ENCODE measurements at places on chromosomes 5 and 9.

DNA sequence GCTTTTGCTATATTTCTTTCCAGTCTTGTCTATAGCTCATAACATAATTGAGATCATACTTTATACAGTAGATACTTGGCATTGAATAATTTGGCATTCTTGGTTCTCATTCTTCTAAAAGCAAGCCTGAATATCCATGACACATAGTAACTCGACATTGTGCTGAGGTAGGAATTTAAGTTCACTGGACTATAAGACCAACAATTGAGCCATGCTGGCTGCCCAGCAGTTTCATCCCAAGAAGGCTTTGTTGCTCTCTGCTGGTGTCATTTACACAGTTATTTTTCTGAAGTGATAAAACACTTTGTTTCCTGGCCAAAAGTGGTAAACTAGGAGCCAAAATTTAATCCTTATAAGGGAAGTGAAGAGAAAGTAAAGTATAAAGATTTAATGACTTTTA, 192.0 kb downstream of the ADAMTSL1 start:
- DNase-seq: no peak

- no peak for DNase-seq
These were observed 1.6 kb downstream of the PLCXD3 start for GRCh38 chr5:41508696-41509398.

- DNase-seq: no peak
These were observed 10.4 kb downstream of the ISOC1 start for GRCh38 chr5:129104915-129105455.

DNA sequence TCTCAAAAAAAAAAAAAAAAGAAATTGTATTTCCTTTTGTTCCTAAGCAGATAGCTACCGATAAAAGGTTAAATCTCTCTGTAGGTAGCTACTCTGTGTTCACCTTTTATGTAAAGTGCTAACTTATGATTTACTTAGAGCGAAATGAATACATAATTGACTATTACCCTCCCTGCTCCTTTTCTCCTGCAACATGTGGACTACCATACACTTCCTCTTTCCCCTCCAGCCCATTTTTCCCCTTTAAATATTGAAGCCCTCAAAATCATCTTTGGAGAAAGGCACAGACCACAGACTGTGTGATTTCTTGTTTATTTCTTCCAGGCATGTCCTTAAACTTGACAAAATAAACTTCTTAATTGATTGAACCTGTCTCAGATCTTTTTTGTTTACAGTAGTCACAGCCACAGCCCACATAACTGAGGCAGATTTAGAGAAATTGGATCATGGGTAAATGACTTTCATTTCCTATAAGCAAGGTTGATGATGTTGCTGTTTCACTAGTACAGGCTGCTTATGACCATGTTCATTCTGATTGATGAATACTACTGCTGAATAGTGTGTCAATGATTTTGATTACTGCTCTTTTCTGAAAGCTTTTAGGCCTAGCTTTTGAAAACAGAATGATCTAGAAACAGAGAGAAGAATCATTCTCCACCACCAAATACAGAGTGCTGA, 59.2 kb downstream of the PHAX start:
- no peak for DNase-seq

GRCh38 chr5:176535101-176535663, 2.0 kb downstream of the RNF44 start:
- no peak for DNase-seq

- DNase-seq: no peak
These were observed 51.5 kb upstream of the MAP3K1 start for GRCh38 chr5:56763711-56764466.

GRCh38 chr9:34459356-34459755, 751 bp downstream of the DNAI1 start:
- no peak for DNase-seq

DNA sequence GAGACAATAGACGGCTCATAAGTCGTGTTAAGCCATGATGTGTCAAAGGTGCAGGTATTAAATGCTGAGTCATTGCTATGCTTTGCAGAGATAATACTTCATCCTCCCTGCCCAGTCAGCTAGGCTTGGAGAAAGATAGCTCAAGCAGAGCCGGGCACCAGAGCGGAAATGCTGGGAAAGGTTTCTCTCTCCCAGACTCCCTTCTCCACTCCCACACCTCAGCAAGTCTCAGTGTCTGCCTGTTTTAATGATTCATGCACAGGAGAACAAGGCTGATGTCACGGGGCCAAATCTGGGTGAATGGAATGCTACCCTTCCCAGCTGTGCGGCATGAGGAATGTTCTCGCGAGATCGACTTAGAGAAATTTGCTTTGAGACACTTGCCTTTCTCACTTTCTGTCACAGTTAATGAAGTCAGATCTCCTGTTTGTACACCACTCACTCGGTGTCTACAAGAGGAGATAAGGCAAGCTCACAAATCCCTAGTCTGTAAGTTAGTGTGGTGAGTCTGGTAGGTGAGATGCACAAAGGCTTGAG, 204.4 kb downstream of the EFNA5 start:
- DNase-seq: no peak

DNA sequence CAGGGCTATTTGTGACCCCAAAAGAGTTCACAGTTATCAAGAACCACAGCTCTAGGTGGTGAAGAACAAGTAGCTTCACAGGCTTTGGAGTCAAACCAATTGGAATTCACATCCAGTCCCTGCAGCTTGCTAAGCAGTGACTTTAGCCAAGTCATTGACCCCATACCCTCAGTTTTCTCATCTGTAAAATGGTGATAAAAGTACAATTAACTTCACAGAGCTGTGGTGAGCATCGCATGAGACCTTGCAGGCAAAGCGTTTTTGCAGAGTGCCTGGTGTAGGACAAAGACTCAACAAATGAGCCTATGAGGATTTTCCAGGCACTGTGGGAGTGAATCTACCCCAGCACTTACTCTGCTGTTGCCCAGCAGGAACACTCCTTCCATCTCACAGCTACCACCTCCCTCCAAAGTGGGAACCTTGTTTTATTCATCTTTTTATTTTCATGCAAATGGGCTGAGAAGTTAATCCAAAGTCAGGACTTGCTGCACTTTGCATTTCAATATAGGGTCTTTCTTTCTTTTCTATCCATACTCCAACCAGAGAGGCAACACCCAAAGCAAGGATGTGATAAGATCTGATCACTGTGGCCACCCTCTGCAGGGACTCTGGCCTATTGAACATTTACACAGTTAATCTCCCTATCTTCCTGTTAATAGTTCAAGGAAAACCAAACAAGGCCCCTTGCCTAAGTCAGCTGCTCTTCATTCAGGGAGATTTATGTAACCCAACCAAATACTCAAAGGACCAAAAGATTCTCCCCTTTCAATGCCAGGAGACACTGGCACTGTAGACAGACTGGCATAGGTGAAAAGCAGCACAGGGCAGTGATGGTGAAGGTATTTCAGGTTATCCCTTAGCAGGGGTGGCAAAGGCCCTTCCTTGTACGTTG, 41.9 kb downstream of the ABCA1 start:
- DNase-seq: no peak

DNA sequence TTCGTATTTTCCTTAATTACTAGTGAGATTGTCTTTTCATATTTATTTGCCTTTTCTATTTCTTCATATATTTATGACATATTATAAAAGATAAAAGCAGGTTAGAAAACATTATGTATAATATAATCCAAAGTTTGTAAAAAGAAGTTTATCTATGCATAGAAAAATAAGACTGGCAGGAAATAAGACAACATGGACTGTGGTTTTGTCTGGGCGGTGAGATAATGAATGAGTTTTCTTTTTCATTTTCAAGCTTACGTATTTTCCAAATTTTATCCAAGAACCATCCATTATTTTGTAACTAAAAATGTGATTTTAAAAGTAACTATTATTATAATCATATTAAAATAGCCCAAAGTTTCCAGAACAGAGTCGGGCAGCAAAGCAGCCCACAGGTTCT, 109.8 kb upstream of the MVB12B start:
- no peak for DNase-seq

GRCh38 chr5:100709771-100710170, 174.6 kb downstream of the FAM174A start:
- DNase-seq: no peak

- DNase-seq: no peak
These were observed 37.7 kb downstream of the RGS3 start for GRCh38 chr9:113501129-113501686.

- no peak for DNase-seq
These were observed 247.1 kb upstream of the PANK3 start for GRCh38 chr5:168826246-168826725.

- DNase-seq: no peak
These were observed 153.5 kb downstream of the RAPGEF6 start for GRCh38 chr5:131481569-131481968.

DNA sequence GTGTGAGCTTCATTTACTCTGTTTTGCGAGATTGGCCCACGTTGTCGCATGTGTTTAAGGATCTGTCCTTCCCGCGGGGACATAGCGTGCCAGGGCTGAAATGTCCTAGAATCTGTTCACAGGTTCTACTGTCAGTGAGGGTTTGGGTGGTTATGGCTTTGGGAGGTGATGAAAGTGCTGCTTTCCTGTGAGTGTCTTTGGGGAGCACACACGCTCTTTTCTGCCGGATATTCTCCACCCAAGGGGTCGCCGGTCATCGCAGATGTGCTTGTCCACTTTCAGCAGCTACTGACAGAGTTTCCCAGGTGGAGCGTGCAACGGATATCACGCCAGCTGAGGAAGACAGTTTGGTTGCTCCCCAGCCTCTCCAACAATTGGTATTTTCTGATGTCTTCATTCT, 32.1 kb downstream of the PROP1 start:
- no peak for DNase-seq

GRCh38 chr5:107223066-107223465, 447.7 kb downstream of the EFNA5 start:
- no peak for DNase-seq

GRCh38 chr5:112646139-112646936, 91.3 kb upstream of the APC start:
- no peak for DNase-seq
